ENCODE measurements at places on chromosomes 4 and X.

DNA sequence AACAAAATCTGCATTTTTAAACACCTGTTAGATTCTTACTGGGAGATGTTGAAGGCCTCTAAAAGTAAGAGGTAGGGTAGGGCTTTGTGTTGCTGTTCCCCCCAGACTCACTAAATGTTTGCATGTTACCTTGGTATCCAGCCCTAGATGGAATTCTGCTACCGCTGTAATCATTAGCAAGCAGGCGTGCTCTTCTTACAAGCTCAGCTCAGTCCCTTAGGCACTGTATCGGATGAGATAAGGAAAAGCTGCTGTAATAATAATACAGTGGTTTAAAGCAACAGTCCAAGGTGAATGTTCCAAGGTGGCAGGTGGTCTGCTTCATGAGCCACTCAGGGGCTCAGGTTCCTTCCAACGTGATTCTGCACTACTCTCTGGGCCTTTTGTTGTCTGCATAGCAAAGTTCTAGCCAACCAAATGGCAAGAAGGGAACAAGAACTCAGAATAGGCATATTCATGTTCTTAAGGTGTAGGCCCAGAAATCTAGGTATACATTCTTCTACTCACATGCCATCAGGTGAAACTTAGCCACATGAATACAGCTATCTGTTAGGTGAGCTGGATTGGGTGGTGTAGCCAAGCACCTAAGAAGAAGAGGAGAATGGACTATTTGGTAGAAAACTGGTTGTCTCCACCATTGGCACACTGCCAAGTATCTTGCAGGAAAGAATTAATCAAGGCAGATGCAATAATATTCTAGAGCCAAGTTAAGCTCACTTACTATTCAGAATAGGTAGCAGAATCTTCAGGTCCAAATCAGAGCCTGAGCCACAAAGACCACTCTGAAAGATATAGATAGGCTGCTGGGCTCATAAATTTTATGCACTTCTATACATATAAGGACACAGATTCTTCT is 46.0 kb downstream of the COQ2 start:
- no peak for DNase-seq

- no peak for DNase-seq
Measured at GRCh38 chr4:140781596-140781995, 25.4 kb upstream of the TBC1D9 start.

- DNase-seq: no peak
Measured at GRCh38 chr4:118587946-118588345, 97.2 kb upstream of the METTL14 start.

- no peak for DNase-seq
Measured at GRCh38 chr4:160233141-160233540, 1130.3 kb downstream of the RAPGEF2 start.

- DNase-seq: no peak
Measured at GRCh38 chr4:4868040-4868757, 8.7 kb downstream of the MSX1 start.

- DNase-seq: no peak
Measured at GRCh38 chrX:31580227-31580626, 508.4 kb upstream of the FTHL17 start.

- DNase-seq: no peak
Measured at GRCh38 chr4:78667325-78667724, 108.8 kb upstream of the BMP2K start.

- DNase-seq: no peak
Measured at GRCh38 chrX:9378980-9379696, 85.7 kb upstream of the TBL1X start.

- no peak for DNase-seq
Measured at GRCh38 chrX:49254639-49255038, 9.9 kb downstream of the FOXP3 start.

- no peak for DNase-seq
Measured at GRCh38 chrX:40446921-40447320, 133.8 kb upstream of the ATP6AP2 start.

- DNase-seq: no peak
Measured at GRCh38 chr4:68256284-68256683, 10.8 kb upstream of the TMPRSS11B start.

- DNase-seq: no peak
Measured at GRCh38 chr4:137474711-137475301, 57.5 kb downstream of the PCDH18 start.

All from CD4-positive, alpha-beta T cell treated with Interleukin-10 for 1 hour (primary cell).